ENCODE measurements at places on chromosomes 16 and 17.

DNA sequence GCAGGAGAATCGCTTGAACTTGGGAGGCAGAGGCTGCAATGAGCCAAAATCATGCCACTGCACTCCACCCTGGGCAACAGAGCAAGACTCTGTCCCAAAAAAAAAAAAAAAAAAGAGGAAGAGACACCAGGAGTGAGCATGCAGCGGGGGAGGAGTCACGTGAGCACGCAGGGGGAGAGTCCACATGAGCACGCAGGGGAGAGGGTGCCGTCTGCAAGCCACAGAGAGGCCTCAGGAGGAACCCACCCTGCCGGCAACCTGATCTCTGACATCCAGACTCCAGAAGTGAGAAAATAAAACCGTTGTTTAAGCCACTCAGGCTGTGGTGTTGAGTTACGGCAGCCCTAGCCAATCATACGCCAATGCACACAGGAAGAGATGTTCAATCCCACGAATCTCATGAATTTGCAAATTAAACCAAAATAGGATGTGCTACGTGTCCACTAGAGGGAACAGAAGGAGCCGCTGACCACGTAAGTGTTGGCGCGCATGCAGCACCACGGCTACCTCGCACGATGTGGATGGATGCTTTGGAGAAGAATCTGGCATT lies 42.2 kb downstream of the CCDC57 start:
- no peak for DNase-seq

DNA sequence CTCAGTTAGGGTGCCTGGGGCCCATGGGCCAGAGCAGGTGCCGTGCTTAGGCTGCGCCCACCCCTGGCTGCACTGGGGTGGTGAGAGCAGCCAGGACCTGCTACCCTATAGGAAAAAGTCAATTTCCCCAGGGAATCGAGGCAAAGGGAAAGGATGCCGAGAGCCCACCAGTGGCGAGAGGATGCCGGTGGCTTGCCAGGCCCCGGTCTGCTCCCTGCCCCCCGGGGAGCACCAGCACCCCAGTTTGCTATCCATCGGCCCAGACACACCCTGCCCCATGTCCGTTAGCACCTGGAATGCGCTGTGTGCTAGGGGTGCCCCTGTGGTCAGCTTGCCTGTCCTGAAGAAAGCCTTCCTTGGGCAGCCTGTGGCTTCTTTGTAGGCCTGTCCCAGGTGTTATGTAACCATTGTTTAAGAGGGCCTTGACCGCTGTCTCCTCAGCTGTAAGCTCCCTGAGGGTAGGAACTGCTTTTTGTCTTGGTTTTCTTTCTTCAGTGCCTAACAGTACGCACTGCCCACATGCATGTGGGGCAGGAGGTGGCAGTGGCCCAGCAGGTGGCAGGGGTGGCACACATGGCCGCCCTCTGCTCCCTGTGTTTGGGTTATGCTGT lies 40.8 kb downstream of the NT5M start:
- no peak for DNase-seq

GRCh38 chr16:50393416-50393815 lies 24.6 kb upstream of the BRD7 start:
- no peak for DNase-seq

- no peak for DNase-seq
These were observed 43.8 kb downstream of the COX10 start for GRCh38 chr17:14113137-14113536.

GRCh38 chr17:30314474-30314873 lies 19.4 kb downstream of the TMIGD1 start:
- DNase-seq = no peak

DNA sequence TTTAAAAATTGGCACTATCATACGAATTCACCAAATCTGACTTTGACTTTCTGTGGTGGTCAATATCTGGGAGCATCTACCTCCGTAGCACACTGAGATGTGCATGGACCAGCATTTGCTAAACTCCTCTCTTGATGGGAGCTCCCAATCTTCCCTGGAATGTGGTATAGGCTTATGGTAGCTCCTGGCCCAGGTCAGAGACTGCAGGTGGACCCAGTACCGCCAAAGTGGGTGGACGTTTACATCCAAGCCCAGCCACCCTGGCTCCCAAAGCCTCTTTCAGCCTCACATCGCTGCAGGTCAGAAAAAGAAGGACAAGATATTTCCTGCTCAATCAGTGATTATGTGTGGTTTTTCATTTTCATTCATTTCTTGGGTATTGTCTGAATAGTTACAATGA lies 43.1 kb upstream of the NKD1 start:
- DNase-seq = no peak

GRCh38 chr16:72905581-72905980 lies 142.3 kb downstream of the ZFHX3 start:
- no peak for DNase-seq

DNA sequence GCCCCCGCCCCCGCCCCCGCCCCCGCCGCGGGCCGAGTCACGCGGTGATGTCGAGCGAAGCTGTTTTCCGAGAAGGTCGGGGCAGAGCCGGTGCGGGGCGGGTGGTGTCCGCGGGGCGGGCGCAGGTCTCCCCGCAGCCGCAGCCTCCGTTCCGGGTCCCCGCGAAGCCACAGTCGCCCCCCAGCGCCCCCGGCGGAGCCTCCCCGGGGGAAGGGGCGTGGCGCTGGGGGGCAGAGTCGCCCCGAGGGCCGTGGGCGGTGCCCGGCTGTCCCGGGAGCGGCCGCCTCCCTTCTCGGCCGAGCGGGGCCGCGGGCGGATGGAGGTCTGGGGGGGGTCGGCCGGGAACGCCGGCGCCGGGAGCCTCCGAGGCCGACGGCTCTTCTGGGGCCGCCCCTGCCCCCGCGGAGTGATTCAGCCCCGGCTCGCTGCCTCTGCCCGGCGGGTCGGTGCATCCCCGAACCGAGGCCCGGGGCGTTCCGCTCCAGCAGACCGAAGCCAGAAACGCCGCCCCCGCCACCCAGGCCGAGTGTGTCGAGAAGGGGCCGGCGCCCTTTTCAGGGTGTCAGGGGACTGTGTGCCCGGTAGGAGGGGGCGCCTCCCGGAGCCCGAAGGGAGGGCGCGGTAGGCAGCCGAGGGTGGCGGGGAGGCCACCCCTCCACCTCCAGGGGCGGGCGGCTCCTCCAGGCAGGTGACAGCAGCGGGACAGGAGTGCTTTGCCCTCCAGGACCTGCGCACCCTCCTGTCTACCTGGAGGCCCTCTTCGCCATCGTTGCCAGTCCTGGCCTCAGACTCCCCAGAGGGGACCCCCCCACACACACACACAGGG lies 1.7 kb downstream of the METRNL start:
- DNase-seq = no peak

GRCh38 chr16:80433623-80434022 lies 107.2 kb upstream of the DYNLRB2 start:
- DNase-seq = no peak

DNA sequence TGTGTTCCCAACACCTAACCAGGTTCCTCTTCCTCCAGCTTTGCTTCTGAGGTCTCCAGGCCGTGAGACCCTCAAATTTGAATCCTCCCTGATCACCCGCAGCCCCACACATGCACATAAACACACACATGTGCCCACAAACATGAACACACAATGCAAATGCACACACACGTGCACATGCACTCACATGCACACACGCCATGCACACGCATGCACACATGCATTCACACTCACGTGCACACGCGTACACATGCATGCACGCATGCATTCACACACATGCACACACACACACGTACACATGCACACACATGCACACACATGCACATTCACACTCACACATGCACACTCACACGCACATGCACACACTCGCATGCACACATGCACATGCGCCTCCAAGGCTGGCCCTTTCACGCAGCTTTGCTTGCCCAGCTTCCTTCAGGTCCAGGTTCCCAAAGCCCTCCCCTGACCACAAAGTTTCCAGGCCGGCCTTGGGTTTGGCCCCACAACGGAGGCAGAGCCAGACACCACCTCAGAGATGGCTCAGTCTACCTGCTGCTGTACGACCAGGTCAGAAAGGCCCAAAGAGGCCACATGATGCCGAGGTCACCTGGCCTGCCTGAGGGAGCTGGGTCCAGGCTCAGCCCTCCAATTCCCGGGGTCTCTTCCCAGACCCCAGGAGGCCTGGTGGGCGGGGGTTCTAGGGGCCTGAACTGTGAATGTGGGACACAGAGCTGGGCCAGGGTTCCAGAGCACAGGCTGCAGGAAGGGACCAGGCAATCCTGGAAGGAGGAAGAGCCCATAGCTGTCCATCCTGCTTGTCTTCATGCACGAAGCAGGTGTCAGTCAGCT lies 39.5 kb upstream of the ENPP7 start:
- DNase-seq = no peak

DNA sequence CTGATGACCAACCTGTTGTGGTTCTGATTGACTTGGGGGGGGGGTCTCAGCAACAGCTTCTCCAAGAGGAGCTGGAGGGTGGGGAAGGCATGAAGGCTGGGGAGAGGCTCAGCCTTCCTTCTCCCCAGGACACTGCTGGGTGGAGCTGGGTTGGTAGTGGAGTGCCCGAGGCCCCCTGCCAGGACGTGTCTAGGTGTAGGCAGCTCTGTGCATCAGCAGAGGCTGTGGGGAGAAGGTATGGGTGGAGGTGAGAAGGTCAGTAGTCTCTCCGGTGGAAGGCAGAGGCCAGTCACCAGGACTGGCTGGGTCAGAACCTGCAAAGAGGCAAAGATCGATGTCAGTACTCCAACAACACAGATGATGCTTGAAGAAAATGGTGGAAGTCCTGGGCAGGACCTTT lies 3.9 kb downstream of the CHAD start:
- DNase-seq = no peak

DNA sequence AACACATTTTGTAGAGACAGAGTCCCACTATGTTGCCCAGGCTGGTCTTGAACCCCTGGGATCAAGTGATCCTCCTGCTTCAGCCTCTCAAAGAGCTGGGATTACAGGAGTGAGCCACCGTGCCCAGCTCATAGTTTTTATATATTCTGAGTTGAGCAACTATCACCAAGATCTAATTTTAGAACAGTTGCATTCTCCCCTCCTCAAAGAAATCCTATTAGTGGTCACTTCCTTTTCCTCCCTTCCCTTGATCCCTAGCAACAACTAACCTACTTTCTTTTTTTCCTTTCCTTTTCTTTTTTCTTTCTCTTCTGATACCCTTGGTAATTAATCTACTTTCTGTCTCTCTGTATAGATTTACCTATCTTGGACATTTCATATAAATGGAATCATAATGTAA lies 61.5 kb upstream of the B4GALNT2 start:
- DNase-seq = no peak

- DNase-seq = no peak
These were observed 4.2 kb downstream of the TTC19 start for GRCh38 chr17:16003841-16004240.

Data from NCI-H1092 treated with DMSO at 0.1 percent for 48 hours (cell line).